ENCODE measurements at places on chromosomes 7 and 10.

- no peak for DNase-seq
Observed at GRCh38 chr7:75858410-75858809, 20.4 kb upstream of the RHBDD2 start.

DNA sequence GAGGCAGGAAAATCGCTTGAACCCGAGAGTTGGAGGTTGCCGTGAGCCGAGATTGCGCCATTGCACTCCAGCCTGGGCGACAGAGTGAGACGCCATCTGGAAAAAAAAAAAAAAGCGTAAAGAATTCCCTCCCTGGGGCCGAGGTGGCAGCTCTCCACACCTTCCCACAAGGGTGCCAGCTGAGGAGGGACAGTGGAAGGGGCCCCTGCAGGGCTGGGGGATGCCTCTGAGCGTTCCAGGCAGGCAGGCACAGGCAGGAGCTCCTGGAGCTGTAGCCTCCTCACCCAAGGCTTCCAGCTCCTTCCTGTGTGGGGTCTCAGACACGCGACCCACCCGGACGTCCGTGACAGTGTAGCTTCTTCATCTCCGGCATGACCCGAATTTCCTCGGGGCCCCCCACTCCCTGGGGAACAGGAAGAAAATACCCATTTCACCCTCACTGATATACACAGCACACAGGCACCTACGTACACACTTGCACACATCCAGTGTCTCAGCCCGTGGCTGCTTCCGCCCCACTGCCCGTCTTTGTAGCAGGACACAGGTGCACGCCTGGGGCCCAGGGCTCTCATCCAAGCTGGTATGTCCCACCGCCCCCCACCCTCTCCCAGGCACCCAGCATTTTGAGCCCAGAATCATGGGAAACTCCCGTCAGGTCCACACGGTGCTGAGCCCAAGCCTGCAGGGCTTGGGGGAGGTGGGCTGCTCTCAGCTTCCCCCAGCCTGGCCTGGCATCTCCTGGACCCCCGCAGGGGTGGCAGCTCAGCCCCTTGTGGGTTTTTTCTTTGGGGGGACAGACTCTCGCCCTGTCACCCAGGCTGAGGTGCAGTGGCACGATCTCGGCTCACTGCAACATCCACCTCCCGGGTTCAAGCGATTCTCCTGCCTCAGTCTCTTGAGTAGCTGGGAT lies 25.7 kb downstream of the GRIFIN start:
- DNase-seq: no peak

GRCh38 chr7:48587475-48587874 lies 336.9 kb upstream of the CDC14C start:
- DNase-seq: no peak

- DNase-seq: no peak
Observed at GRCh38 chr10:115696747-115697146, 576.3 kb downstream of the GFRA1 start.

DNA sequence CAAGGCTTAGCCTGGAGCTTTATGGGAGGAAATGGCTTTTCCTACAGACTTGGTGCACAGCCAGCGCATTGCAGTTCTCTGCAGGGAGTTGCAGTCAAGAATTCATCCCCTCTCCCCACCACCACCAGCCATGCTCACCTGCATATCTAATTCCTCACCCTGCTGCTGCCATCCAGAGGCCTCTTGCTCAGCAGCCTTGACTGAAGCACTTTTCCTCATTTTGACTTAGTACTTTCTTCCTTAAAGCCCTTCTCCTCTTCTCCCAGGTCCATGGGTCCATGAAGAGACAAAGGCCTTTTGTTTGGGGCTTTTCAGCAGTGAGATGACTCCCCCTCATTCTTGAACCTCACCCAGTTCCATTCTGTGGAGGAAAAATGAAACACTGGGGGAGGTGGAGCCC lies 39.7 kb upstream of the GPR141 start:
- no peak for DNase-seq

- DNase-seq: no peak
Observed at GRCh38 chr7:121479466-121479865, 83.4 kb upstream of the FAM3C start.

DNA sequence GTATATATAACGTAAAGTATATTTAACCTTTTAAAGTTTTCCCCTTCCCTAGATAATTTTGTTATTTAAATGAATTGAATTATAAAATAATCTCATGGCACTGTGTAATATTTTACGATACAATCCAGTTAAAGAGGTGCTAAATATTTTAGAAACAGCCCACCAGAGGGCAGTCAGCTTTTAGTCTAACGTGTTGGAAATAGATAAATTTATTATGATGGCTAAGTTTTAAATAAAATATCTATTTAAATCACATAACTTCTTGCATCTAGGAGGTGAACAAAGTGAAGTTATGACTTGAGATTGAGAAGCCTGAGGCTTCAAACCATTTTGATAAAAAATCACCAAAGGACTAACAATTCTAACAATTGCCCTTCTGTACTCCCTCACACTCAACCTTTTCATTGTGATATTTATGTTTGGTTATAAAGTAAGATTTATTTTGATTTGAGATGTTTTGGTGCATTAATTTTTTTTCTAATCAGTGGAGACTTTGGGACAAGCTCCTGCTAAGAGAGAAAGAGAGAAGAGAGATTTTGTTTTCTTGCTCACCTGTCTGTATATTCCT lies 171.5 kb upstream of the SP4 start:
- peak; percentile 1 for DNase-seq

DNA sequence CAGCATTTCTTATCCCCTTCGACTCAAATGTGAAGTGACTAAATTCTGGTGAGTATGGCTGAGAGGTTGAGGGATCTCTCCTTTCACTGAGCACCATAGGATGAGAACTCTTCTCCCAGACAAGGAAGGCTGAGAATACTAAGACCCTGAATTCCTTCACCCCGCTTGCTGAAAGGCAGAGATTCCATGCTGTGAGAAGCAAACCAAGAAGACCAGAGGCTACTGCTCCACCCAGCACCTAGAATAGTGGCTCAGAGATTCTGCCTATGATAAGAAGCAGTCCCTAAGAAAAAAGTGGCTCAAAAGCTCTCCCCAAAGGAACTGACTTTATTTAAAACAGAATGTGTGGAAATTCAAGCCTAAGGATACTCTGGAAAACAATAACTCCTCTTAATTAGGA lies 26.7 kb upstream of the WNT2 start:
- no peak for DNase-seq

GRCh38 chr7:136957391-136957790 lies 88.9 kb downstream of the CHRM2 start:
- DNase-seq: no peak

- DNase-seq: no peak
Observed at GRCh38 chr7:39238234-39238869, 260.6 kb downstream of the POU6F2 start.

GRCh38 chr7:93980744-93981479 lies 23.2 kb downstream of the BET1 start:
- no peak for DNase-seq

DNA sequence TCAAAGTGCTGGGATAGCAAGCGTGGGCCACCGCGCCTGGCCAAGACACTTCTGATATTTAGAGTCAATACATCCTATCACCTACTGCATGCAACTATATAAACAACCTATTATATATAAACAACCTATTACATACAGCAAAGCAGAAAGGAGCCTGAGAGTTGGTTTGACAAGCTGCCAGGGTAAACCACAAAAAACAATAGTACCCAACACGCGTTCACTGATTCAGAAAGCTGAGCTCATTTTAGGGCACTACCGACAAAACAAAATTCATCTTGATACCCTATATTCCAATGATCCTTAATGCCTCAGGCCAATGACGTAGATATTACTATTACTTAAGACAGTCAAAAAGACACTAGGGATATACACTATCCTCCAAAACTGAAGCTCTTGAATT lies 16.2 kb downstream of the MALSU1 start:
- no peak for DNase-seq

DNA sequence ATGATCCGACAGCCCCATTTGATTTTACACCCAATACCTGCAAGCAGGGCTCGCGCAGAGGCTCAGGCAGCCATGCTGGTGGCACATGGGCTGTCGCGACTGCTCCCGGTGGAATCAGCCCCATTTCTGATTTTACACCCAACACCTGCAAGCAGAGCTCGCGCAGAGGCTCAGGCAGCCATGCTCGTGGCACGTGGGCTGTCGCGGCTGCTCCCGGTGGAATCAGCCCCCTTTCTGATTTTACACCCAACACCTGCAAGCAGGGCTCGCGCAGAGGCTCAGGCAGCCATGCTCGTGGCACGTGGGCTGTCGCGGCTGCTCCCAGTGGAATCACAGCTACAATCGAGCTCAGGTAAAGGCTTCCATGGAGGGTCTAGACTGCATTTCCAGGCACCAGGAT lies 244.1 kb downstream of the PTPRN2 start:
- no peak for DNase-seq

DNA sequence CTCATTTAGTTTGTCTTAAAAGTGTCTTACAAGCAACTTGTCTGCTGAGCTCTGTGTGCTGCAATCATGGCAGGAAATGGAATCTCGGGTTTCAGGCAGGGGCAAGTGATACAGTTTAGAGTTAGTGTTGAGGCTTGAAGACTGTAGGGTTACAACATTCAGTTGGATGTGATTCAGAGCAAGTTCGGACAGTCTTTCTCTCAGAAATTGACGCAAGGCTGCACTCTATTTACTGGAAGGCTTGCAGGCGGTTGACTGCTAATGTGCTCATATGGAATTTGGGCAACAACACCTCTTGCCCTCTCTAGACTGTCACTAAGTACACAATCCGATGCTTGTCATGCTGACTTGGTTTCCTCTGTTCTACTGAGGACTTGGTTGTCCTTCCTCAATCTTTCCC lies 161.7 kb upstream of the BMPER start:
- no peak for DNase-seq

DNA sequence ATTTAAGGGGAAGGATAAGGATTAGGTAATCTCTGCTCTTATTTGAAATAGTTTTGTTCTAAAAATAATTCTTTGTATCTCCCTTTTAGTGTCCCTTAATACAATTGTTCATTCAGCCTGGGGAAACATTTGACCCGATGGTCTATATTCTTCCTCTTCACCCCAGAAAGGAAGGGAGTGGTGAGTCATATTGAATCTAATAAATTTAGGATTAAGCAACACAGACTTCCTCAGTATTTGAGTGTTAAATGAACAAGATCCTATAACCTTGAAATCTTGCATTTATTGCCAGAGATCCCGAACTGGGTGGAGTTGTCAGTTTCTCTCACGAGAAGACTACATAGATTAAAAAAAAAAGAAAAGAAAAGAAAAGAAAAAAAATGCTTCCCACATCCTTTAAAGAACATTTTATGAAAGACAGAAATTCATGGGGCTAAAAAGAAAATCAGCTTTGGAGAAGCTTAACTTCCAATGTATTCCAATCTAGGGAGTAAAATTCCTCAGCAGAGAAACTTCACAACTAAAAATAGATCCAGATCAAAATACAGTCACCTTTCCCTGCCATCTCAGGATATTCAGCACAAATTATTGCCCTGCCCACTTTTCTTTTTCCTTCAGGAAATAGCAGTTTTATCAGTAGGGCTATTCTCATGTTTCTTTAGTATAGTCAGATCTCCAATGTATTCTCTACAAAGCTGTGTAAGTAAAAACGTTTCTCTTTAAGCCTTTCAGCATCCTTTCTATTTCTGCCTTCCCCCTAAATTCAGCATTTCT lies 82.2 kb downstream of the SEMA3D start:
- no peak for DNase-seq

- DNase-seq: no peak
Observed at GRCh38 chr10:12405342-12406320, 56.3 kb downstream of the CAMK1D start.

DNA sequence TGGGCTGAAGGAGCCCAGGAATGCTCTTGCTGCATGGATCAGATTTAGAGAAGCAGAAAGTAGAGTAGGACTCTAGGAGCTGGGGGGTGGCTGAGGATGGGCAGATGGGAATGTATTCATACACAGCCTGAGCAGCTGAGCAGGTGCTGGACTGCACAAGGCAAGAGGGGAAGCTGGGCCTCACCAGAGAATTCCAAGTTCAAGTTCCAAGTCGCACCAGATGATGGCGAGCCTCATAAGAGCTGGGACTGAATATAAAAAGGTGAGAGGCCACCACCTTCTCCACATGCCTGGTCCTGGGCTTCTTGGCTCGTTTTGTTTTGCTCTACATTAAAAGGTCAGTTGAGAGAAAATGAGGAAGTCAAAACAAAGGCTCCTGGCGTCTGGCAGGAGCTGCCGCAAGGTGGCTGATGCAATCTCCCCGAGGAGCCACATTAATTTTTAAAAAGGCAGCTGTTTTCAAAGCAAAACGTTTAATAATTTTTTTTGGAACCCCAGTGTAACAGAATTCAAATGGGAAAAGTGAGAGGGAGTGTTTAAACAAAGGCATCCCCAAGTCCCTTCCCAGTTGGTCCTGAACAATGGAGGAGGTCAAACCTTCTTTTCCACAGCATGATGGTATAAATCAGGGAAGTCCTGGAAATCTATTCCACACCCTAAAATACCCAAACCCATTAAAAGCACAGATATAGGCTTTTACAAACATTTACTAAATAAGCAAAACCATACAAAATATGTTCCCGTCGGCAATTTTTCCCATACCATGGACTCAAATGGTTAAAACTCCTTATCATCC lies 9.5 kb downstream of the CYREN start:
- DNase-seq: no peak

DNA sequence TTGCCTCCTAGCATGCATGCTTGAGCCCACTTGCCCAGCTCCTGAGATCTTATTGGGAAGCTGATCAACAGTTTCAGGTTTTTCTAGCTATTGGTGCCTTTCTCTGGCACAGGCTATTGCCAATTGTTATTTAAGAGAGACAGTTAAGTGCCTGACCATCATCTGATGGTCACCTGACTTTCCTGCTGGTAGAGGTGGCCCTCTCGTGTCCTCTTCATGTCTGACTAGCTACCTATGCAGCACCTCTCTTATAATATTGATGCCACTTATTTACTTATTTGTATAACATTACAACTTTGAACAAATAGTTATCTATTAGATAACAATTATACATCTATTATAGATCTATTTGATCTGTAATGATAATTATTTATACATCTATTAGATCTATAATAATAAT lies 205.9 kb upstream of the SEMA3D start:
- no peak for DNase-seq

DNA sequence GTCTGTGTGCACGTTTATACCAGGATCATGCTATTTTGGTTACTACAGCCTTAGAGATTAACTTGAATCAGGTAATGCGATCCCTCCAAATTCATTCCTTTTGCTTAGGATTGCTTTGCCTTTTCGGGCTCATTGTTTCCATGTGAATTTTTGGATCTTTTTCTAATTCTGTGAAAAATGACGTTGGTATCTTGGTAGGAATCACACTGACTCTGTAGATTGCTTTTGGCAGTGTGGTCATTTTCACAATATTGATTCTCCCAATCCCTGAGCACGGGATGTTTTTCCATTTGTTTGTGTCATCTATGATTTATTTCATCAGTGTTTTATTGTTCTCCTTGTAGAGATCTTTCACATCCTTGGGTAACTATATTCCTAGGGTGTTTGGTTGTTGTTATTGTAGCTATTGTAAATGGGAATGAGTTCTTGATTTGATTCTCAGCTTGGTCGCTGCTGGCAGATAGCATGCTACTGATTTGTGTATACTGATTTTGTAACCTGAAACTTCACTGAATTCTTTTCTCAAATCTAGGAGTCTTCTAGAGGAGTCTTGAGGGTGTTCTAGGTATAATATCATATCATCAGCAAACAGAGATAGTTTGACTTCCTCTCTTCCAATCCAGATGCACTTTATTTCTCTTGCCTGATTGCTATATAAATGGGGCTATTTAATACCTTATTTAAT lies 18.2 kb downstream of the SNX8 start:
- no peak for DNase-seq

GRCh38 chr7:130894146-130894908 lies 160.3 kb upstream of the KLF14 start:
- DNase-seq: no peak

GRCh38 chr7:5397736-5398135 lies 25.9 kb downstream of the TNRC18 start:
- DNase-seq: no peak

GRCh38 chr7:36549029-36549428 lies 159.4 kb downstream of the ANLN start:
- no peak for DNase-seq

Measured in T-helper 1 cell (primary cell).